ENCODE measurements at places on chromosomes 3 and 15.

GRCh38 chr3:59690886-59691285 is 641.1 kb upstream of the CFAP20DC start:
- DNase-seq: no peak

GRCh38 chr3:16608816-16609215 is 3.6 kb upstream of the DAZL start:
- no peak for DNase-seq

- DNase-seq: peak; percentile 34
These were observed 439.9 kb upstream of the NAALADL2 start for GRCh38 chr3:174419216-174419615.

GRCh38 chr3:52480768-52481715 is 14.1 kb upstream of the STAB1 start:
- DNase-seq: no peak

- peak; percentile 83 for DNase-seq
These were observed 271.6 kb upstream of the ZPLD1 start for GRCh38 chr3:102163039-102163817.

GRCh38 chr3:165568907-165569462 is 268.2 kb downstream of the BCHE start:
- DNase-seq: no peak

- DNase-seq: no peak
These were observed 159.2 kb downstream of the MEGF11 start for GRCh38 chr15:66094331-66094730.

- peak; percentile 36 for DNase-seq
These were observed 16.1 kb upstream of the ATP8B4 start for GRCh38 chr15:50135031-50135551.

GRCh38 chr3:19357947-19358346 is 209.6 kb downstream of the KCNH8 start:
- DNase-seq: no peak

GRCh38 chr3:5221701-5222100 is 34.2 kb downstream of the EDEM1 start:
- DNase-seq: no peak

Measured in EH (cell line).